Fibroblast of the conjunctiva (primary cell): ENCODE measurements at places on chromosomes 1 and 21.

DNA sequence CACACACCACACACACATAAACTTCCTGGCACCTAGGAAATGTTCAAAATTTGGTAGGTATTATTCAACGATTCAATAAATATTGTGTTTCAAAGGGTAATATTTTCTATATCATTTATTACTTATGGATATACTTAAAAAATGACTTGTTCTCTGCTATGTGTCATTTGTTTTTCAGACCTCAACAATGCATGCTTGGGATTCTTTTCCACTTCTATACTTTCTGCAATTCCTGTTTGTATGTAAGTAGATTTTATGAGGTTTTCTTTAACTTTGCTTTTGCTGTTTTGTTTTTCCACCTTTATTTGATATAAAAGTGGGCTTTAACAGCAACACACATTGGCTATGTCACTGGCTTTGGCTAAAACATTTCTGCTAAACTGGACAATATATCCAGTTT lies 3.5 kb downstream of the CEP170 start:
- no peak for DNase-seq

GRCh38 chr1:228047183-228047466 lies 35.4 kb upstream of the ARF1 start:
- DNase-seq, result no peak

- DNase-seq, result no peak
Measured at GRCh38 chr1:223010582-223011504, 132.2 kb downstream of the TLR5 start.

DNA sequence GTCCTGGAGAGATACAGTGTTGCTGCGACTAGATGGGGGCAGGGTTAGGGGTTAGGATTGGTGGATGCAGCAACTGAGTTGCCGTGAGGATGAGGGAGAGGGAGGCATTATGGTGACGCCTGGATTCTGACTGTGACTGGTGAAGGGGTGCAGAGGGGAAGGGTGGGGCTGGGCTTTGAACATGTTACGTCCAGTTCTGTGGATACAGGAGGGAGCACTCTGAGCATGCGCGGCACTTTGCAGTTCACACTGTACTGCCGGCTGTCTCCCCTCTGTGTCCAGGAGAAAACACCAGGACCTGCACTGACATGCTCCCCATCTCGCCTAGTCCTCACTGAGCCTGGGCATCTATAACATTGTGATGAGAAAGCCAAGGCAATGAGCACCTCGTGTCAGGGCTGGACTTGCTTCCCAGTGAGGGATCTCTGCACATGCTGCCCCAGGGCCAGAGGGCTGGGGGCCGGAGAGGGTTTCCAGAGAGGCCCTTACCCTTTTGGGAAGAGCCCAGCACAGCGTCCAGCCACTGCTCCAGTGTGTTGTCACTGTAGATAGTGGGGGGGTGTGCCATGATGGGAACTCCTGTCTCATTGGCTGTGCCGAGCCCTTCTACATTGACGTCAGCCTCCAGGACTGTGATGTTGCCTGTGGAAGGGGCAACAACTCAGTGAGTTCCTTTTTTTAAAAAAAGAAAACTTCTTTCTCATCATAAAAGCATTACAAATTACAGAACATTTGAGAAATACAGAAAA lies 7.6 kb downstream of the FAM151A start:
- no peak for DNase-seq

- no peak for DNase-seq
Measured at GRCh38 chr1:178494569-178494971, 2.2 kb downstream of the CLEC20A start.

DNA sequence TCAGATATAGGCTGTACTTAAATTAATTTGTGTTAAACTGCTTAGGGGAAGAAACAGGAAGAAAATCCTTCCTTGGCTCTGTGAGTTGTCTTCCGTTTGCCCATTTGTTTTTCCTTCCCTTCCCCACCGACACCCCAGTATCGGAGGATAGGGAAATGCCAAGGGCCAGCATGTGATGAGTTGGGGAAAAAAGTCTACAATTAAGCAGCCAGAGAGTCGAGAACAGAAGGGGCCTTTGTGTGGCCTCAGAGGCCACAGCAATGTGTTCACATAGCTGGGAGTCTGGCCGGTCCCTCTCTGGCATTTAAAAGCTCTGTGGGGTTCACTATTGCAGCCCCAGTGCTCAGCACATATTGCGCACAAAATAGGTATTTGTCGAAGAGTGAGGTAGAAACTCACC lies 489.3 kb downstream of the MATN1 start:
- DNase-seq, result no peak

GRCh38 chr1:81437213-81437612 lies 363.5 kb upstream of the ADGRL2 start:
- DNase-seq, result no peak

DNA sequence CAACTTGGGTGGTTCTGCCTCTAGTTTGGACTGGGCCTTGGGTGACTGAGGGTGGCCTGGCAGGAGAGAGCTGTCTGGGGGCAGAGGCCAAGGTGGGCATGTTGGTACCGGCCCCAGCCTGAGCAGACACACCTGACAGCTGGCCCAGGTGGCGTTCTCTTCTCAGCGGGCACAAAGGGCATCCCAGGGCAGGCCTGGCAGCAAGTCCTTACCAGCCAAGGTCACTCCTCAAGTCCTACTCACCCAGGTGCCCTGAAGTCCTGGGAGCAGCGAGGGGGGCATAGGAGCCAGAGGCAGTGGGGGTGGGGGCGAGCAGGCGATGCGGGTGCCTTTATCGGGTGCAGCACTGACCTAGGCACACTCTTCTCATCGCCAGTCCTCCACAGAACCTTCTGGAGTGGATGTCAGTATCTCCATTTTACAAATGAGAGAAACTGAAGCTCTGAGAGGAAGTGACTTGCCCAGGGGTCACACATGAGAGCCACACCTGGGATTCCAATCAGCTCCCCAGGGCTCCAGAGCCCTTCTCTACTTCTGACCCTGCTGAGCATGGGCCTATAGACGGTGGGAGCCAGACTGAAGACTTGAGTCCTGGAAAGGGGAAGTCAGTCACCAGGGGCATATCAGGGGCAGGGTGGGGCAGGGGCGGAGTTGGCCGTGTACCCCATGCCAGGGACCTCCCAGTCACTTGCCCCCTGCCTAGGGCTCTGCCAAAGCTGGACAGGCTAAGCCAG lies 587 bp upstream of the SLC25A34 start:
- DNase-seq, result no peak

DNA sequence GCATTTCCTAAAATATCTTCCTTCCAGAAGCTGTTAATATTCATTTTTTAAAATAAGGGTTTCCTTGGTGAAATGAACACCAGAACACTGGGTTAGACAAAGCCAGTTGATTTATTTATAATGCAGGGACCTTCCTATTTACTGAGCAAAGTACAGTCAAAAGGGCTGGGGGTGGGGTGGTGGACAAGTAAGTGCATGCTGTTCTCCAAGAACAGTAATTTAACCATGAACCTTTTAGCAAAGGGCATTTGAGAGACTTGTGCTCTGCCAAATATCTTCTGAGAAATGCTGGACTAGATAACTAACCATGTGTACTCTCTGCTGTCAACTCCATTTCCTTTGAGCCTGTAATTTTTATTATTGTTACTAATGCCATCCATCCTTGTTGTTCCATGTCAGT lies 100.2 kb downstream of the OMA1 start:
- DNase-seq, result no peak

GRCh38 chr1:6448749-6449631 lies 17.0 kb downstream of the TNFRSF25 start:
- no peak for DNase-seq

DNA sequence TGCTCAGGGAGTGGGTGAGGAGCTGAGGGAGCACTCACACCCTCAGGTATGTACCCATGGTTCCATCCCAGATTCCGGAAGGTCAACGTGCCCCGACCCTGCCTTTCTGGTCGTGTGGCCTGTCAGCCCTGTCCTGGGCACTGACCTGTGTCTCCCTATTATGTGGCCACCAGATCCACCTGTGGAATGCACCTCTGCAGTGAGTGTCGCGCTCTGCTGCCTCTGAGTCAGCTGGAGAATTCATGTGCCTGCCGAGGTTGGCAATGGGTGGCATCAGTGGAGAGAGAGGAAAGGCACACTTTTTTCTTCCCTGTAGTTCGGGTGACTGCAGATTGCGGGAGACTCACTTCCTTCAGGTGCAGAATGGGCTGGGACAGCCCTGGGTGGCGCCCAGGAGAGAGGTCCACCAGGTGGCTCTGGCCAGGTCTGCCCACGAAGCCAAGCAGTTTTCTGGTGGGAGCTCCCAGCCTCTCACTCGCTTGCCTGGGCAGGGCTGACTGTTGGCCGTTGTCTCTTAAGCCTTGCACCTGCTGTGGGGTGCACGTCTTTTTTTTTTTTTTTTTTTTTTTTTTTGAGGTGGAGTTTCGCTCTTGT lies 176.1 kb upstream of the TMEM51 start:
- DNase-seq, result no peak

GRCh38 chr1:230950404-230950803 lies 28.3 kb downstream of the TTC13 start:
- DNase-seq, result no peak

DNA sequence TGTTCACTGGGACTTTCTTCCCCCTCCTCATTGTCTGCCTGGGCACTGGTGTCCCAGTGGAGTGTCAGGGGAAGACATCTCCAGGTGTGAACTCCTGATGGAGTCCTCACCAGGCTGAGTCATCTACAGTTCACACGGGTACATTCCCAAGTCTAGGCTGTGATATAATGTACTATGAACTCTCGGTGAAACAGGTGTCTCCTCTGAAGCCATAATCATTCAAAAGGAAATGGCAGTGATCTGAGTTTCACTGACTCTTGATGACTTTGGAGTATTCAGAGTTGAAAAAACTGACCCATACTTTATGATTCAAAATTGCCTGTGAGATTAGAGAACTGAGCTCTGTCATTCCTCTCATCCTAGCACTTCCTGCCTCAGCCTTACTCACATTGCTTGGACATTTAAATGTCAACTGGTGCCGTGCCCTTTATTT lies 9.1 kb downstream of the LAMC2 start:
- no peak for DNase-seq

- DNase-seq, result no peak
Measured at GRCh38 chr21:44907966-44908895, 12.5 kb downstream of the ITGB2 start.

DNA sequence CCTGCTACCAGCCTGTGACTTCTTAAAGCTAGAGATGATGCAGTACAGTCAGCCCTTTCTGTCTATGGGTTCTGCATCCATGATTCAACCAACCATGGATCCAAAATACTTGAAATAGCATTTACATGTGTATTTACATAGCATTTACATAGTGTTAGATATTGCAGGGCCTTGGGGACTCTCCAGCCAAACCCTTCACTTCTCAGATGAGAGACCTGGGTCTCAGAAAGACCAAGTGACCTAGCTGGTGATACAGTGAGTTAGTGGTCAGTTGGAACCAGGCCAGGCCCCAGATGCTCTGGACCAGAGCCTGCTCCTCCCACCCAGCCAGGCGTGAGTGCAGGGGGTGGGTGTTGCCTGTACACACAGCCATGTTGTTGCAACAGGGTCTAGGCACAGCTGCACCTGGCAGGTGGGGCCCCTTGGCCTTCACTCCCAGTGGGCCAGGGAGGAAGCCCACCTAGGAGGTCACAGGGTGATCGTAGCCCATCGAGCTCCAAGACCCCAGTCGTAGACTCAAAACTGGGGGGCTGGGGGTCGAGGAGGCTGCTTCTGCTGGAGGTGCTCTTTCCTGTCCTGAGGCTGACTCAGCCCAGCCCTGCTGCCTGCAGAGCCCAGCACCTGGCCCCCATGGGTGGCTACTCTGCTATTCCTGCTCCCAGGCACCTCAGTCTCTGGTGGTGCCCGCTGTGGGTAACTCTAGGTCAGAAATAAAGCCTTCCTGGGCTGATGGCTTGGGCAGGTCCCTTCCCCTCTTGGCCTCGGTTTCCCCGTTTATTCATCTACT lies 7.7 kb downstream of the TMEM61 start:
- DNase-seq, result no peak

- no peak for DNase-seq
Measured at GRCh38 chr1:225944387-225944786, 3.4 kb upstream of the LEFTY2 start.

- DNase-seq, result no peak
Measured at GRCh38 chr1:182444497-182444896, 5.4 kb upstream of the RGSL1 start.

DNA sequence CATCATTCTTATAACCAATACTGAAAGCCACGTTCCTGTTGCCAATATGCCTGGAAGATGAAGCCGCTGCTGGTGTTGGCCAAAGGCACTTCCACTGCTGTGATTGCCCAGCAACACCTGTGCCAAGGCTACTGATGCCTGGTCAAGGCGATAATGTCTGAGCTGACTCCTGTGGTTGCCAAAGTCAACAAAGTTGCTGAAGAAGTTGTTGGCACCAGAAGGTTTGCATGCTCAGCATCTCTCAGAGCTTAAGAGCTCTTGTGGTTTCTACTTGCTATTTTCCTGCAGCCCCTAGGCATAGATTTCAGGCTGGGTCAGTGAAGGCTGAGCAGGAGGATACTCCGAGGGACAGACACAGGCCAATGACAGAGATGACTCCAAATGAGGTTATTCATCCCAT lies 63.4 kb upstream of the RAB3GAP2 start:
- DNase-seq, result no peak

GRCh38 chr1:201747261-201747660 lies 81.7 kb upstream of the IPO9 start:
- DNase-seq, result no peak

- no peak for DNase-seq
Measured at GRCh38 chr1:227885135-227885647, 62.5 kb downstream of the WNT9A start.

DNA sequence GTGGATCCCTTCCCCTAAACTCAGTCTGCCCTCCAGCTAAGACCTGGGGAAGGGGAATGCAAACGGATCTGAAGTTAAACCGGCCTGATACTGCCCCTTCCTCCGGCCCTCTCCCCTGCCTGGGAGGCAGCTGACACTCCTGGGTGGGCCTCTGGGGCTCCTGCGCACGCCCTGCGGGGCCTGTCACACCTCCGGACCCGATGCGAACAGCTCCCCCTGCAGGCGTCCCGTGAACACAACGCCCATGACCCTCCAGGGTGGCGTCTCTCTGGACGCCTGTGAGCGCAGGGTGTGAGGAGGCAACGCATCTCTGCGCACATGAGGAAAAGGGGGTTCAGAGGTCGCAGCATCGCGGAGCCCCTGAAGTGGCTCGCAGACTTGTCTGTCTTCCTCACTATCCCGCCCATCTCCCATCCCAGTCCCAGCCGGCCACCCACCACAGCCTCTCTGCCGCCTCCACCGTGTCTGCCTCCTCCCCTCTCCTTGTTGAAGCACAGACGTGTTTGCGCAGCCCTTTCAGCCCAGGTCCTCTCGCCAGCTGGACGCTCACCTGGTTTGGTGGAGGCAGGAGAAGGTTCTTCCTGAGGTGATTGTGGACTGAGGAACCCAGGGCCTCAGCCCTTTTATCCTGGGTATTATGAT lies 421 bp upstream of the LCE3A start:
- no peak for DNase-seq

DNA sequence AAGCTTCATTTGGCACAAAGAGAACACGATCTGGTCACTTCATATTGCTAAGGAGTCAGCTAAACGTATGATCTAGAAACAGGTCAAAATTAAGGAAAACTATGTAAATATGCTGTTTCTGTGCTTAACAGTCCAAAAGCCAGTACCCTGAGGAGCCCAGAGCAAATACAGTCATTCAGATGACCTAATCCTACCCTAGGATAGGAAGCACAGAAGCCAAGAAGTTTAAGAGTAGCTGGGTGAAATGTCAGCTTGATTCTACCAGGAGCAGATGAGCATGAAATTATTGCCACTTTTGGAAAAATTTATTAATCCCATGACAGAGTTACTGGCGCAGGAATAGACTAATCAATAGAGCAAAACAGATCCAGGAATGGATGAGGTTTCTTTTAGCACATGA lies 18.3 kb downstream of the SORT1 start:
- no peak for DNase-seq

GRCh38 chr1:45282351-45282750 lies 44.3 kb upstream of the HPDL start:
- DNase-seq, result no peak

GRCh38 chr1:201740670-201741111 lies 88.3 kb upstream of the IPO9 start:
- DNase-seq, result no peak
